ENCODE measurements at places on chromosomes 12 and 14.

DNA sequence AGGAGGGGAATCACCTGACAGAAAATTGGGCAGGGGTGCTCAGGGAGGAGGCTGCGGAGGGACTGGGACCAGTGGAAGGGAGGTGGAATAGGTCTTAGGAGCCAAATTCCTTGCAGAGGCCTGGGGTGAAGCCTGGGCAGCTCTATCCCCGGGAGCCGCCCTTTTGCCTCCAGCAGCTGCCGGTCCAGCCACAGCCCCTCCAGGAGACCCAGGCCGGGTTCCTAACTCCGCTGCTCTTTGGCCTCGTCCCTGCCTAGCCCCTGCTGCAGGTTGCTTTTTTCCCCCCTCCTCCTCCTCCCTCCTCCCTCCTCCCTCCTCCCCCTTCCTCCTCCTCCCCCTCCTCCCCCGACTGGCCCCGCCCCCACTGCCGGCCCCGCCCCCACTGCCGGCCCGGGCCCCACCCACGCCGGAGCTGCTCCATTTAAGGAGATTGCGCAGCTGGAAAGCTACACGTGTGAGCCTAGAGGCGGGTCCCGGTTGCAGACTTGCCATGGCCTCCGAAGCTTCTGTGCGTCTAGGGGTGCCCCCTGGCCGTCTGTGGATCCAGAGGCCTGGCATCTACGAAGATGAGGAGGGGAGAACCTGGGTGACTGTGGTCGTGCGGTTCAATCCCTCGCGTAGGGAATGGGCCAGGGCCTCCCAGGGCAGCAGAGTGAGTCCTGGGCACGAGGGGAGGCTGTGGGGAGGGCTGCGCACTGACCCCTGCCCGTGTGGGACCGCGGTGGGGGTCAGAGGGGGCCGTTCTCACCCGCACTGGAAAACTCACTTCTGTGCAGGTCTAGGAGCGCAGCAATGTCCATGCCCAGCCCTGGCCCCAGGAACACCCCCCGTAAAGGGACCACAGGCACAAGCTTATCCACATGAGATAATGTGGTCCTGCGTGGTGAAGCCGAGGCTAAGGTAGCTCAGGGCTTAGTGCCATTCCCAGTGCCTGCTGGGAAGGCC lies at the start of gene TCL1B:
Gene TCL1B (plus strand): TSS at position 449 of the 945 bp plus-strand sequence. CDS start 42 bp downstream, at position 491.
- DNase-seq = no peak

- DNase-seq = no peak
Measured at GRCh38 chr14:51750542-51750941, 98.8 kb downstream of the FRMD6 start.

- no peak for DNase-seq
Measured at GRCh38 chr14:43360239-43360638, 1146.8 kb downstream of the FSCB start.

GRCh38 chr12:59115526-59115925 lies 195.2 kb upstream of the LRIG3 start:
- DNase-seq = peak; percentile 28

DNA sequence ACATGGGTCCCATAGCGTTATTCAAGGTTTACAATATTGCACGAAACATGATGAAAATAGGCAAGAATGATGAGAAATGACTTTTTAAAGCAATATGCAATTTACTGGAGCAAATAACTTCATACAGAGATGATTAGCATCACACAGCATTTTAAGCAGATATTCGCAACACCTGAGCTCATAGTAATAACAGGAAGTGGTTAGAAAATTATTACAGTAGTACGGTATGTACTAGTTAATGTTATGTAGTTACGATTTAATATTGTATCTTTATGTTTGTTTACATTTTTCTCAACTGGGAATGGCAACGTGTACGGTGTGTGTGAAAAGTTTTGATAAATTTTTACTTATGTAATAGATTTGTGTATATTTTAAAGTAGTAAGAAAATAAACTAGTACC lies 102.6 kb downstream of the OSBPL8 start:
- DNase-seq = no peak

DNA sequence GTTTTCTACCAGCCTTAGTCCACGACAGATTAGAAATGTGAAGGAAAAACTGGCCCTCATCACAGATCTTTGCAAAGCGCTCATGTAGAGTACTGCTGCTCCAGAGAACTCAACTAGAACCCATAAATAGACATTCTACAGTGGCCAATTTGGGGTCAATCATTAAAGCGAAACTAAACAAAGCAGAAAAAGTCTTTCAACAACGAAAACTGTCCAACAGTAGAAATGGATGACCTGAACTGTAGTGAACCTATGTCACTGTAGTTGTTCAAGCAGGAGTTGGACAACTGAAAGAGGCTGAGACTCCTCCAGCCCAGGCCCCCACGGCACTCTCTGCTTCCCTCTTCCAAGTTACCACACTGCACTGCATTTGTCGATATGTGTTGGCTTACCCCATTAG lies 472.6 kb downstream of the BCAT1 start:
- no peak for DNase-seq

DNA sequence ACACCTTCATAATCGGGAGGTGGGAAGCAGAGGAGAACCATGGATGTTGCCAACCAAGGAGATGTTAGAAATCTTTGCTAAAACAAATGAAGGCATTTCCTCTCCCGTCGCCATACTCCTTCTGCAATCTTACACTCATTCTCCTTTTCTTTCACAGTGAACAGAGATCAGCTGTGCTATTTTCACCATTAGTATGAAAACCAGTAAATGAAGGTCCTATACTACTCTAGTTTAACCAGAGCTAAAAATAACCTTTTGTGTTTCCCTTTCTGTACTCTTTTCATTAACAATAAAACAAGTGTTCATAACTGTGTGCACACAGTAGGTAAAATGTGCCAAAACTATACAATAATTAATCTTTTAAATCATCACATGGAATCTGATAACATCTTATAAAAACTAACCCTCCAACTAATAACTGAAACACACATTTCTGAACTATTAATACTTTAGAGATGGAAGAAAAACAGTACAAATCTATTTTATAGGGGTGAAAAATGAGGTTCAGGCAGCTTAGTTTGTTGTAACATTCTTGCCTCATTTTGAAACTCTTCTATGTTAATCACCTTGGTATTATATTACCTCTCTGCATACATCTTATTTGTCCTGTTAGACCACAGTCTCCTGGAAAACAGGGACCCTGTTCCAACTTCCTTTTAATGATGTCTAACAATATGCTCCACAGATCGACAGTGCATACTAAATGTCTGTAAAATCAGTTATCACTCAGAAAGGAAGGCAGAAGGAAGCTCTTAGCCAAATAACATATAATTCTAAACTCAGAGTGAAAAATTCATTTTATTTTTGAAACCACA lies 69.5 kb downstream of the SPPL3 start:
- DNase-seq = no peak

- no peak for DNase-seq
Measured at GRCh38 chr12:66491853-66492252, 187.0 kb downstream of the GRIP1 start.

GRCh38 chr12:53207042-53207441 lies at the start of gene ITGB7:
TSS of gene ITGB7 (minus strand) at chr12:53207251. CDS start at chr12:53200443, 6,808 bp downstream.
- no peak for DNase-seq

- DNase-seq = no peak
Measured at GRCh38 chr14:104724981-104725771, 1.1 kb downstream of the ADSS1 start.

DNA sequence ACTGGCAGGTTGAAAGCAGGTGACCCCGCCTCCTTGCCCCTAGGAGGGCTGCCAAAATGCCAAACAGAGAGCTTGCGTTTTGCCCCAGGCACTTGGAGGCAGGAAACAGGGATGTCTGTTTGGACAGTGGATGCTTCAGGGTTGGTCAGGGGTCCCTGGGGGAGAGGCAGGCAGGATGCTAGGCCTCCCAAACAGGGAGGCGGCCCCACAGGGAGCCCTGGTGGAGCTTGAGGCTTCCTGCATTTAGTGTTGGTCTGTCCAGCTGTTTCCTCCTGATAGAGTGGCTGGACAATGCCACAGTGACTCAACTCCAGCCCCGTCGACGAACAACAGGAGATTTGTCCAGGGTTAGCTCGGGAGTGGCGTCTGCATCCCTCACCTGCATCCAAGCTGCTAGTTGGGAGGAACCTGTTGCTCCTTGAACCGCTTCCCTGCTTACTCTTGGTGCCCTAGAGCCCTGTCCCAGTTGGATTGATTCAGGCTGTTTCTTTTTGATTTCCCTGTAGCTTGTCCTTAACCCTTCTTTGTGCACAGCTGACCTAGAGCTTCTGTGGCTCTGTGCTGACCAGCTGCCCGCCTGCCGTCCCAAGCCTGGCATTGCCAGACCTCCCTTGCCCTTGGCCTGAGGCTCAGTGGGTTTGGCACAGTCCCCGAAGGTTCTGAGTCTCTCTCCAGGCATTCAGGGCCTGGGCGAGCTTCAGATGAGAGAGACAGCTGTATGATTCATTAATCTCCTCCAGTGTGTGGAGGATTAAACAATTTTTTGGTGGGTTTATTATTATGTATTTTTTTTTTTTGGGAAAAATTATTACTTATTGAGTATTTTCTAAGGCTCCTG lies 45.9 kb downstream of the TSPAN9 start:
- DNase-seq = peak; percentile 69

DNA sequence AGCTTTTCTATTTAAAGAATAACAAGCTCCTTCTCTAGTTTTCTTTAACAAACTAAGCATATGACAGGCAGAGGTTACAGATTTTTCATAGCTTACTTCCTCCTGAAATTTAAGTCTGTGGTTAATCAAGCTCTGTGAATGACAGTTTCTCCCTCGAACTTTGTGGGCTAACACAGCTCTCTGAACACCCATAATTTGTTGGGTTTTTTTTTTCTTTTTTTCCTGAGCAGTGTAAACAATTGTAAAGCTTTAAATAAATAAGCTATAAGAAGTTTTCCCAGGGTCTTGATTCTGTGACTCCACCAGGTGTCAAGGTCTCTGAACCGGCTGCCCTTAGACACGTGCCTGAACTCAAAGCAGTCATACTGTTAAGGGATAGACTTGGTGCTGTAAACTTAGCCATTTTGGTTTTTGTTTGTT lies 128.1 kb upstream of the AMIGO2 start:
- DNase-seq = no peak

GRCh38 chr12:56839915-56840325 lies 76.8 kb downstream of the HSD17B6 start:
- DNase-seq = no peak

DNA sequence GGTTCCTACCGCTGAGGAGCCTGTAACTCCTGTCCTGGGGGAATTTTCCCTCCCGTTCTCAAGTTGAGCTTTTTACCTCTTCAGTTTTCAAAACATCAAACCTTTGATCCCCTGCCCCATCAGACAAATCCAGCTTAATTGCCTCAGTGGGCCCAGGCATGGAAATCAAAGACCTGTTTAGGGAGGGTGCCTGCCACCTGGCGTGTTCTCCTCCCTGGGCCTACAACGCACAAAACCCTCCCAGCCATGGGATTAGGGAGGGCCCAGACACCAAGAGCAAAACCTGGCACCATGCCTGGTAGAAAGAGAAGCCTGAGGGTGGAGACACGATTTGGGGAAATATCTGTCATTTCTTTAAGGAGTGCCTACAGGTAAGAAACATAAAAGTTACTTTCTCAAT lies 672.9 kb downstream of the BCL11B start:
- no peak for DNase-seq

- peak; percentile 19 for DNase-seq
Measured at GRCh38 chr12:89343127-89343526, 9.2 kb downstream of the DUSP6 start.

DNA sequence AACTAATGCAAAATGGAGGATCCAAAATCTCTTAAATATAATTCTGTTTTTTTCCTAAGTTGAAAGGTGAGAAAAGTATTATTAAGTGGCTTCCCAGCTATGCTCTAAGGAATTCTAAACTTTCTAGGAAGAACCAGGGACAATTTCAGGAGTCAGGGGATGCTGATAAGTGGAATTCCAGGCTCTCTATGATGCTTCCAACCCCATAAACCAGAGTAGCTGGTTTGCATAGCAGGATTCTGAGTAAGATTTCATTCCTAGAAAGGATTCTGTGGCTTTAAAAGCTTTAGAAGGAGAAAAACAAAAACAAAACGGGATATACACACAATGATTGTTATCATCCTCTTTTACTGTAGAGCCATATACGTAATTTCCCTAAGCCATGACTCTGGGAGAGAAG lies 93.9 kb downstream of the SLC16A7 start:
- no peak for DNase-seq

- DNase-seq = no peak
Measured at GRCh38 chr14:92175811-92176210, 54.0 kb downstream of the CPSF2 start.

DNA sequence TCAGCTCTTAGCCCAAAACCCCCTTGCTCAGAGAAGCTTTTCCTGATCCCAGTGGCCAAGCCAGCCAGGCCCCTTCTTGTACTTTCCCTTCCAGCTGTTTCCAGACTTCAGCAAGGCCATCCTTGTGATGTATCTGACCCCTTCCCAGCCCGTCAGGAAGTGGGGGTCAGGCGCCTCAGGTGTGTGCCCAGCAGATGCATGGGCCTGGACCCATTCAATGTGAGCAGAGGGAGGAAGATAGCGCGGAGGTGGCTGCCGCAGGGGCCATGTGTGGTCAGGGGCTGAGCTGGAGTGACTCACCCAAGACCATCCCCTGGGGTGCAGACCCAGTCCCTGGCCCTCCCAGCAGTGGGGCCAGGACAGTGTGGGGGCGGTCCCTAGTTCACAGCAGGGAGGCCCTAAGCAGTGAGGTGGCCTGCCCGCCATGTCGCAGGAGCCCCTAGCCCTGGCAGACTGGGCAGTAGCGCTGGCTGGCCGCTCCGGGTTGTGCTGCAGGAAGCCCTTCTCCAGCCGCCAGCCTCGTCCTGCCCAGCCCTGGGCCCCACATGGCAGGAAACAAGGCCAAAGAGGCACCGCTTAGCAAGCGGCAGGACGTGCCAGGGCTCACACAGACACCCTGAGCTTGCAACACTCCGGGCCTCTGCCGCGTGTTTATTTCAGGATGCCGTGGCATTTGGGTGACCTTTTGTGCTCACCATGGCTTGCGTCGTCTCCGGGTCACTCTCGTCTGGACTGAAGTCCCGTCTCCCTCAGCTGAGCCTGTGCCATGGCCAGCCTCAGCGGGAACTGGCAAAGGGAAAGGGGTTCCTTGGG lies 12.0 kb downstream of the ADSS1 start:
- peak; percentile 36 for DNase-seq

GRCh38 chr14:94770251-94770749 lies 387 bp upstream of the GSC start:
- no peak for DNase-seq

DNA sequence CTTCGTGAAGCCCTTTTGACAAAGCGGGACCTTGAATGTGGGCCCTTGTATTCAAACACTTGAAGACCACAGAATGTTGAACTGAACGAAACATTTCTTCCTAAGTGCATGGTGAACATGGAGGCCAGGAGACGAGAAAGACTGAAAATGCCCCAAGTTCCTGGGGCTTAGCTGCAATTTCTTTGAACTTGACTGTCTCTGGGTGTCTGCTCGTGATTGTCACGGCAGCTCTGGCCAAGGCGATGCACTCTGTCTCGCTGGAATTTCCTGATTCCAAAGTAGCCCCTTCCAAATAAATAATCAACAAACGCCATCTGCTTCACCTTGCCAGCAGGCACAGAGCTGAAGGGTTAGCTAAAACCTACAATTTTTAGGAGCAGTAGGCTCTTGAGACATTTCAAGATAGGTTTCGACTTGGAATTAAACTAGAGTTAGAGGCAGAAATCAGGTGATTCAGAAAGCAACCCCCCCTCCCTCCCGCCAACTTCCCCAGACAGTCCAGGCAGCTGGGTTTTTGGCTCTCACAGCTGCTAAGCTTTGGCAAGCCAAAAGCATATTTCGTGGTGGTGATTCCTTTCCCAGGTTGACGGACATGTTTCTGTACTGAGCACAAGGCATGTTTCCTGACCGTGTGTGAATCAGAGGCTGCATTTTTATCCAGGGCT lies 13.5 kb upstream of the IRF2BPL start:
- peak; percentile 87 for DNase-seq
